Trophoblast cell (in vitro differentiated cells and primary cell): ENCODE measurements at places on chromosomes 3 and 15.

GRCh38 chr15:84833447-84834228 is 16.5 kb downstream of the ALPK3 start:
- no peak for DNase-seq

DNA sequence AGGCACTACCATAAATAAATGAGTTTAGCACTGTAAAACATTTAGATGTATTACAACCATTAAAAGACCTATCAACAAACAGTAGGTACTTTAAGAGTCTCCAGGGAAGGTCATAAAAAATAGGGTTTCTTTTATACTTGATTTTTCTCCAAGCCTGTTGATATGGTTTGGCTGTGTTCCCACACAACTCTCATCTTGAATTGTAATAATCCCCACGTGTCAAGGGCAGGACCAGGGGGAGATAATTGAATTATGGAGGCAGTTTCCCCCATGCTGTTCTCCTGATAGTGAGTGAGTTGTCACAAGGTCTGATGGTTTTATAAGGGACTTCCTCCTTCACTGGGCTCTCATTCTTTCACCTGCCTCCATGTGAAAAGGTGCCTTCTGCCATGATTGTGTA is 468.9 kb upstream of the UBE2E2 start:
- DNase-seq: no peak

DNA sequence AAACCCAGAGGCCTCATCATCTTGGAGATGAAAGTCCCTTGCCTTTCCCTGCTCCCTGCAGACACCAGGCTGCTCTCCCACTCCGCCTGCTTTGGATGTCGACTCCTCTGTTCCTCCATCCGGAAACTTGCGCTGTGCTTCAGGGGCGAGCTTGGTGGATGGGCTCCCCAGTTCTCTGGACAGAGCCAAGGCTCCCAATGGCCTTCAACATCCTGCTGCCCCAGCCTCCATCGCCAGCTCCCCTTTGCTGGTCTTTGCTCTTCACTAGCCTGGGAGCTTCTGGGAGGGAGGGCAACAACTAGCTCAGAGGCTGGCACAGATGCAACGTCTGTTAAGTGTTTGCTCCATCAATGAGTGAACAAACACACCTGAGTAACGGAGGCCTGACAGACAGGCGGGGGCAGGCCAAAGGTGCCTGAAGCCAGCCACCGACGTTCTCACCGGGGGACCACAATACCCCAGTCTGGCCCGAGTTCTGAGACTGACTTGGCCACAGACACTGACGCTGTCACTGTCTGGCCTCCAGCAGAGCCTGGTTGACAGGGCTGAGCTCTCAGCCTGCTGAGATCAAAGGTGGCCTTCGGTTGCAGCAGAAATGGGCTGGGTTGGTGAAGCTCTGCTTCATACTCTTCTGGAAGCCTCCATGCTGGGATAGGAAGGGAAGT is 39.0 kb downstream of the RGMA start:
- no peak for DNase-seq

DNA sequence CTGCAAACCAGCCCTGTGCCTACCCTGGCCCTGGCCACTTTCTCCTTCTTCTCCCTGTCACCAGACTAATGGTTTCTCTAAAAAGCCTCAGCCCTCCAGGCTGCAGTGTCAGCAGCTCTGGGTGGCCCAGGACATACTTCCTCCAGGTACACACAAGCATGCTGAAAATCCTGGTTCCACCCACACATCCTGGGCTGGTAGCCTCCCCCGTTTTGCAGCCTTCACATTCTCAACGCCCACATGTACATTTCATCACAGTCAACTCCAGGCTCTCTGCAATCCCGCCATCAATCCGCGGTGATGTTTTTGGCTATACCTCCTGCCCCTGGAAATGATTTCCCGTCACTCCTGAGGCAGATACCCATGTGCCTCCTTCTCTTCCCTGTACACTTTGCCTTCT is 59.4 kb downstream of the MAGEF1 start:
- peak; percentile 95 for DNase-seq

GRCh38 chr15:41116962-41117252 is 827 bp upstream of the INO80 start:
- DNase-seq: peak; percentile 4

DNA sequence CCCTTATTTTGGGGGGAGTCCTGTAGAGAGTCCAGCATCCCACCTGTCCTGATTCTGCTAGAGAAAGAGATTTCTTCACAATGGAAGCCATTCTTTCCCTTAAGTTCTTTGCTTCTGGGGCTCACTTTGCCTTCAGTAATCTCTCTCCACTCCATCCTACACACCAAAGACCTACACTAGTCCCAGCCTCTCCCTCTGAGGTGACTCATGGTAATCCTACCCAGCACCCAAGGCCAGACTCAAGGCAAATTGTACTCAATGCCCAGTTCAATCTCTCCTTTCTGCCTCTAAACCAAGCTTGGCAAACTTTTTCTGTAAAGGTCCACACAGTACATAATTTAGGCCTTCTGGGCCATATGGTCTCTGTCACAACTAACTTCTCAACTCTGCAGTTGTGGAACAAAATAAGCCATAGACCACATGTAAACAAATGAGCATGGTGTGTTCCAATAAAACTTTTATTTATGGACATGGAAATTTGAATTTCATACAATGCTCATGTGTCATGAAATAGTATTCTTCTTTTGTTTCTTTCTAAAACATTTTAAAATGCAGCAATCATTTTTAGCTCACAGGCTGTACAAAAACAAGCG is 72.5 kb downstream of the MRPL46 start:
- DNase-seq: no peak

DNA sequence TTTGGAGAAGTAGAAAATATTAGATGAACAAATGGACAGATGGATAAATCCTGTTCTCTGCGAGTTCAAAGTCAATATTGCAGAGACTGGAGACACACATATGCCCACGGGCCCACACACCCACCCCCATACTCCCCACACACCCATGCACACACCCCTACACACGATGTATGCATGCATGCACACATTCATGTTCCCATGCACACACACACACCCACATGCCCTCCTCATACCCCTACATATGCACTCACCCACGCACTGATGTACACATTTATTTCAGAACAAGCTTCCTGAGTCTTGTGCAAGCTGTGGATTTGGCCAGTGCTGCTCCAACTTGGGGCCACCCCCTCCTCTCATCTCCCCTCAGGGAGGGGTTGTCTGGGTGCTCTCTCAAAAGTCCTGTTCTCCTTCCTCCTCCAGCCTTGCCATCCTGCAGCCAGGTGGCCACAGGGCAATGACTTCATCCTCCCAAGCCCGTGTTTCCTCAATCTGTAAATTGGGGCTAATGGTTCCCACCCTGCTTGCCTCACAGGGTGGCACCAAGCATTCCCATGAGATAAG is 16.4 kb downstream of the MAPKAPK3 start:
- no peak for DNase-seq

GRCh38 chr3:43758592-43759225 is 68.0 kb downstream of the ABHD5 start:
- no peak for DNase-seq

DNA sequence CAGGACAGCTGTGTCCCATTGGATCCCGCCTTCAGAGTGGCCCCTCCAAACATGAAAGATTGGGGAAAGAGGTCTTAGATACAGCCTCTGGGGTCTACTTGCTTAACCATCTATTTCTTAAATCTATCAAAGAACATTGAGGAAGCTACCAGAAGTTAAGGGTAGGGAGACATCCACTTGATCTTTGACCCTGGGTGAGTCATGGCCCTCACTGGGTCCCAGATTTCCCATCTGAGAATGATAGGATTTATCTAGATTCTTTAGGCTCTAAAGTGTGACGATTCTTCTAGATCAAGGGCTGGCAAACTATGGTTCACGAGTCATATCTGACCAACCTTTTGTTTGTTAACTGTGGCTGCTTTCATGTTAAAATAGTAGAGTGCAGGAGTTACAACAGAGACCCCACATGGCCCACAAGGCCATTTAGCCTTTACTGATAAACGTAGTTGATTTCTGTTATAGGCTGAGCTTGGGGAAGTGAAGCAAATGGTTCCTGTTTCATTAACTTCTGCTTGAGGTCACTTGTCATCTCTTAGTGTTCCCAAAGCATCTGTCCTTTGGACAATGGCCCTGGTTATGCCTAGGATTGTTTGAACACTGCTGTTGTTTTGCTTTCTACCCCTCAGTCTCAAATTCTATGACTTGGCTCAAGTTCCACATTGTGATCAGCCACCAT is 8.0 kb downstream of the MUC13 start:
- no peak for DNase-seq

DNA sequence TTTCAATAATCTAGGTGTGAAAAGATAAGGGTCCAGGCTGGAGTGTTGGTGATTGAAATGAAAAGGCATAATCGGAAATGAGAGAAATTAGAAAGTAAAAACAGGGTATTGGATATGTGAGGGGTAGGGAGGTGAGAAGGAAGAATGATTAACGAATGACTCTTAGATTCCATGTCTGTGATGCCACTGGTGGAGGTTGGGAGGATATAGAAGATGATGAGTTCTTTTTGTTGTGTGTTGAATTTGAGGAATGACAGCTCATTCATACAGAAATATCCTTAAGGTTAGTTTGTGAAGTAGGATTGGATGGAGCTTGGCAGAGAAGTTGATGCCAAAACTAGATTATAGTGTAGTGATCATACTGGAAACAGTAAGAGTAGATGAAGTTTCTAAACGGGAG is 72.2 kb upstream of the CCNL1 start:
- DNase-seq: no peak

- no peak for DNase-seq
Observed at GRCh38 chr15:71374607-71375352, 259.5 kb downstream of the THSD4 start.

GRCh38 chr15:29100486-29101000 is 169.1 kb downstream of the NSMCE3 start:
- no peak for DNase-seq

DNA sequence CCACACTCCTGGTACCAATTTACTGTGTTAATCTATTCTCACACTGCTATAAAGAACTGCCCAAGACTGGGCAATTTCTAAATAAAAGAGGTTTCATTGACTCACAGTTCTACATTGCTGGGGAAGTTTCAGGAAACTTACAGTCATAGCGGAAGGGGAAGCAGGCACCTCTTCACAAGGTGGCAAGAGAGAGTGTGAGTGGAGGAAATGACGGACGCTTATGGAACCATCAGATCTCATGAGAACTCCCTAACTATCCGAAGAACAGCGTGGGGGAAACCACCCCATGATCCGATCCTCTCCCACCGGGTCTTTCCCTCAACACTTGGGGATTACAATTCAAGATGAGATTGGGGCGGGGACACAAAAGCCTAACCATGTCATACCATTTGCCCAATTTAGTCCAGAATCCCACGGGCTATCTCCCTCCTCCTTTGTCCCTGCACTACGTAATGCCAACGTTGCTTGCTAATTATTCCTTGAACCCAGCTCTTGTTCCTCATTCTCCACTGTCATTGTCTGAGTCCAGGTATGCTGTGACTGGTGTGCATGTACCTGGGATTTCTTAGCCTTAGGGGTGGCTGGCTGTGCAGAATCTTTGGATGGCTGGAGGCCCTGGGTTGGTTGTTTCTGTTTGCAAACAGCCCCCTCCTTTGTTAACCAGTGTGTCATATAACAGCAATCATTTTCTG is 3.4 kb downstream of the PIGZ start:
- DNase-seq: no peak

GRCh38 chr3:44886561-44886960 is 12.2 kb downstream of the TGM4 start:
- DNase-seq: no peak

- DNase-seq: peak; percentile 35
Observed at GRCh38 chr15:29090617-29091466, 178.8 kb downstream of the NSMCE3 start.

GRCh38 chr15:51924156-51925068 is 47.2 kb downstream of the LEO1 start:
- DNase-seq: no peak

DNA sequence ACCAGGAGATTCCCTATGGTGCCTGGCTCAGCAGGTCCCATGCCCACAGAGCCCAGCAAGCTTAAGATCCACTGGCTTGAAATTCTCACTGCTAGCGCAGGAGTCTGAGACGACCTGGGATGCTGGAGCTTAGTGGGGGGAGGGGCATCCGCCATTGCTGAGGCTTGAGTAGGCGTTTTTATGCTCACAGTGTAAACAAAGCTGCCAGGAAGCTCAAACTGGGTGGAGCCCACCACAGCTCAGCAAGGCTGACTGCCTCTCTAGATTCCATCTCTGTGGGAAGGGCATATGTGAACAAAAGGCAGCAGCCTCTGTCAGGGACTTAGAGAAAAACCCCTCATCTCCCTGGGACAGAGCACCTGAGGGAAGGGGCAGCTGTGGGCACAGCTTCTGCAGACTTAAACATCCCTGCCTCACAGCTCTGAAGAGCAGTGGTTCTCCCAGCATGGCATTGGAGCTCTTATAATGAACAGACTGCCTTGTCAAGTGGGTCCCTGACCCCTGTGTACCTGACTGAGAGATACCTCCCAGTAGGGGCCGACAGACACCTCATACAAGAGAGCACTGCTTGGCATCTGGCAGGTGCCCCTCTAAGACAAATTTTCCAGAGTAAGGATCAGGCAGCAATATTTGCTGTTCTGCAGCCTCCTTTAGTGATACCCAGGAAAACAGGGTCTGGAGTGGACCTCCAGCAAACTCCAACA is 231.5 kb upstream of the SETMAR start:
- no peak for DNase-seq
